ENCODE measurements at places on chromosomes 7 and 10.

DNA sequence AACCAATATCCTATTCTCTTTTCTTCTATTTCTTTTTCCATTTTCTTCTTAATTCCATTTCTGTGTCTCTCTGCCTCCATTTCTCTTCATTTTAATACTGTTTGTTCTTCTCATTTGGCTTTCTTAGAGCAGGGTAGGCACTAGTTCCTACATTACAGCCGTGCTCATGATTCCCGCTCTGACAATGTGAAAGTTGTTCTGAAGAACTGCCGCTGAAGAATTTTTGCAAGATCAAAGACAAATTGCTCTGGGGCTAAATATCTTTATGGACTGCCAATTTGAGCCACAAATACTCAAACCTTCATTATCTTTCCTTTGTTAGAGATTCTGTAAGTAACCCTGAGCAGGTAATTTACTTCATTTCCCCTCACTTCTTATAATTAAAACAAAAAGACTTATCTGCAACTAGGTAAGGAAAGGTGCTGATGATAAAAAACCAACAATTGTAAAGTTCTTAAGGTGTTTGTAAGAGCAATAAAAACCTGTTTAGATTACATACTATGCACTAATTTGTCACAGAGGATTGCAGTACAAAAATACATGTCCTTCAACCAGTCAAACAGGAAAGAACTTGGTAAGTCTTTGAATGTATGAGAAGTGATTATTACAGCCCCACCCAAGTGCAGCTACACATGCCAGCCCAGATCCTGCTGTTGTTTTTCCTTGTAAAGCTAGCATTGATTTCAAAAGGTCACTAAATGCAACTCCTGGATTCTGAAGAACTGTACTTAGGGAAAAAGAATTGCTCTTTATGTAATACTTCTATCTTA lies 127.5 kb downstream of the COL28A1 start:
- no peak for DNase-seq

DNA sequence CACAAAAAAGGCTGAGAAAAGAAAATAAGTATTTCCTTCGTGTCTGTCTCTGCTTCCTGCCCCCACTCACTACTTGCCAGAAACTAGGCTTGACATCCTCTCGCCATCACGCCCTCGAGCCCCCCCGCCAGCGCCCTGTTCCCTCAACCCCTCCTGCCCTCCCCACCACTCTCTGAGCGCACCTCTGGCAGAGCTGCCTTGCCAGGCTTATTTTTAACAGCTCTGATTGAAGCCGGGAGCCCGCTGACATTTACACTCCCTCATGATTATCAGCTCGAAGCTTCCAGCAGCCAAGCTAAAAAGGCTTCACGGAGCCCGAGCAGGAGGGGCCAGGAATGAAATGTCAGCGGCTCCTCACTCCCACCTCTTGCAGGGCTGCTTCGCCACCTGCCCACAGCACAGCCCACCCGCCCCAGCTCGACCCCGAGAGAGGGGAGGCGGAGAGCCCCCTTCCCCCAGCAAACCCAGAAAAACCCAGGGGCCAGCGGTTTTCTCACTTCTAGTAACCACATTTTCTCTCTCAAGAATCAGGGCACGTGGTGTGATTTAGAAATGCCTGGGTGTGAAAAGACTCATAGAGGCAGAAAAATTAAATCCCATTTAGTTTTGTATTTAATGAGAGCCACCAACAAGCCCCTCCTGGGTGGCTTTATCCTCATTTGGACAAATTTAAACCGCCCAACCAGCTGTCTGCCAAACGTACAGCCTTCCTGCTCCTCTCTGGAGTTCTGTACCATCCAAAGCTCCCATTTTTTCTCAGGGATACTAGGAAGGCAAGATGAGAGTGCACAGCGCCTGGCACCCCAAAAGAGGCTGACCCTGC lies 89.3 kb downstream of the SLIT1 start:
- no peak for DNase-seq

DNA sequence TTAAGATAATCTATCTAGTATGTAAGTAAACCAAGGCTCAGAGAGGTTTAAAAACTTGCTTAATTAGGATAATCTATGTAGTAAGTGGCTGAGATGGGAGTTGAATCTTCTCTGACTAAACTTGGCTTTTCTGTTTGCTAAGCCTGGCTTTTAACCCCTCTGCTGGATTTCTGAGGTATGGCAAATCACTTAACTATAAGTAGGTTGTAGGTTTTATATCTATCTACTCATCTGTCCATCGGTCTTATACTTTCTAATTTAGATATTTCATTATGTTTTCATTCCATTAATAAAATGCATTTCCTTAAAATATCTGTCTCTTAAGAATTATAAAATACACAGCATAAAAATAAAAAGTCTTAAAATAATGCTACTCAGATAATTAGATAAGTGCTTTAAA lies 59.4 kb downstream of the ST7 start:
- DNase-seq = no peak

DNA sequence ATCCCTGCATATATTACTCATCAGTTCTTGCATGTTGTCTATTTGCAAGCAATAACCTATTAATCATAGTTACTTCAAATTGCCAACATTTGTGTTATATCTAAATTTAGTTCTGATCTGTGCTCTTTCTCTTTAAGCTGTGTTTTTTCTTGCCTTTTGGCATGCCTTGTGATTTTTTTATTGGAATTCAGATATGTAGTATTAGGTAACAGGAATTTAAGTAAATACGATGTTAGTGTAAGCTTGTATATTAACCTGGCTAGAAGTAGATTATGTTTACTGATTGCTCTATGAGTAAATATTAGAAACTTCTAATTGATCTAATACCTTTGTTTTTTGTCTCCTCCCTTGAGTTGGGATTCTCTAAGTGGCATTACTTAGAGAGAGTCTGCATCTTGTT lies 718.9 kb upstream of the POT1 start:
- DNase-seq = no peak

DNA sequence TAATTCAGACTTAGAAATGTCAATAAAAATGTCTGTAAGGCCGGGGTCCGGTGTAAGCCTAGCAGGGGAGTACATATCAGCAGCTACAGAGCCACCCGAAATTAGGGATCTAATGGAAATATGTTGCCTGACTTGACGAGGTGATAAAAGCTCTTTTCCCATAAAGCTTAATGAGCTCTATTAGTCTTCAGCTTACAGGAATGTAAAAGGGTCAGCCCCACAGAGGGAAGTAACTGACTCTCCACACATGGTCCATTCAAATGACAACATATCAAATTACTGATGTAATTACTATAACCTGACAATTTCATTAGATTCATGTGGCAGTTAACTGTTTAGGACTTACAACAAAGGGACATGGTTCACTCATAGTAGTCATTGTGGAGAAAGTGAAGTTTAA lies 62.3 kb downstream of the ATE1 start:
- DNase-seq = no peak

DNA sequence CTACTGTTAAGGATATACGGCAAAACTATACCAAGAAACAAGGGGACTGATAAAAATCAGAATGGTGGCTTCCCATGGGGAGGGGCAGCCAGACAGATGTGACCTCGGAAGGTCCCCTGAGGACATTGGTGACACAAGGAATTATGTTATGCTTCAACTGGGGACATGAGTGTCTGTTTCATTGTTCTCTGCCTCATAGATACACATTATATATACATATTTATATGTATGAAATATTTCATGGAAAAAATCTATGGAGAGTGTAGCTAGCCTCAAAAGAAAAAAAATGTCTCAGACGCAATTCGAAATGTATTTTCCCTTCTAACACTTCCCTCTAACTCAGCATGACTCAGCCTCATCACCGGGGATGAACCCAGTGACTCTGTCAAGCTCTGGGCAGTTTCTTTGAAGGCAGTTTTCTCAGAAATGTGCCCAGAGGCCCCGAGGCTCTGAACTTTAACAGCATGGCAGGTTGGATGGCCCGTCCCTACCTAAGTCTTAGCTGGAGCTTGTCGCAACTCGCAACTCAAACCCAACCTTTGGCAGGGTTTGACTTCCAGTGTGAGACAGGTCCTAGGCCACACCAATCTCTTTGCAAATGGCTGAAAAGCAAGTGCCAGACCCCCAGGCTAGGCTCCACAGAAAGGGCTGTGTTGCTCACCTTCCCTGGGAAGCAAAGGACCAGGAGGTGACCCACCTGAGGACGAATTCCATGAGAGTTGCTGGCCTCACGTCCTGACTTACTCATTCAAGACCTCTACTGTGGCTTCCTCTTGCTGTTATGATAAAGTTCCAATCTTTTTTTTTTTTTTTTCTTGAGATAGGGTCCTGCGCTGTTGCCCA lies 86.9 kb downstream of the CARD11 start:
- DNase-seq = no peak

- no peak for DNase-seq
These were observed 212.6 kb upstream of the HABP2 start for GRCh38 chr10:113340282-113340681.

DNA sequence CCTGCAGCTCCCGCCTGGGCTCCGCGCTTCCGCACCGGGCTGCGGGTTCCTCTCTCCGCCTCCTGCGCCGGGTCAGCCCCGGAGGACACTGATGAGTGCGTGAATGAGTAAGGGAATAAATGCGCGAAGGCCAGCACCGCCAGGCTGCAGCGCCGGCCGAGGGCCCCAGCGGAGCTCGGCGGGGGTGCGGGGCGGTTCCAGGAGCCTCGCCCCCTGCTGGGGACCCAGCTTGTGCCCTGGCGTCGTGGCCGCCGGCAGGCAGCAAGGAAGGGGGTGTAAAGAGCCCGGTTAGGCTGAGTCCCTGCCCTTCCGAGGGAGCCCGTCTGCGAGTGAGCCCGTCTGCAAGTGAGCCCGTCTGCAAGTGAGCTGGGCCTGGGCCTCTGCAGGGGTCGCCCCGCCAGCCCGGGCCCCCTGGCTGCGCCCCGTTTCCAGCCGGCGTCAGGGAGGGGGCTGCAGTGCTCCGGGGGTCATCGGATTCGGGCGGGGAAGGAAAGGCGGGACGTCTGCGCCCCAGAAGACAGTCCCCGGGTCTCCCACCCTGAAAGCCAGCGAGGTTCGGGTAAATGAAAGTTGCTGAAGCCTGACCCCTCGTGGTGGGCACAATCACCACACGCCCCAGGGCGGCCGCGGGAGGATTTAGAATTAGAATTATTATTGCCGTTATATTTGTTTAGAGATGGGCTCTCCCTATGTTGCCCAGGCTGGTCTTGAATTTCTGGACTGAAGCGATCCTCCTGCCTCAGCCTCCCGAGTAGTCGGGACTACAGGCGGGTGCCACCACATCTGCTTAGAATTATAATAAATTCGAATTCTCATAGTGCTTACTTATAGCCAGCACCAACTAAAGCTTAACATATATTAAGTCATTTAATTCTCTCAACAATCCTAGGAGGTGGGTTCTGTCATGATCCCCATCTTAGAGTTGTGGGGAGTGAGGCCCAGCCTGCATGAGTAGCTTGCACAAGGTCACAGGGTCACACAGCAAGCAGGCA lies 8.6 kb upstream of the CRYGN start:
- DNase-seq = no peak

DNA sequence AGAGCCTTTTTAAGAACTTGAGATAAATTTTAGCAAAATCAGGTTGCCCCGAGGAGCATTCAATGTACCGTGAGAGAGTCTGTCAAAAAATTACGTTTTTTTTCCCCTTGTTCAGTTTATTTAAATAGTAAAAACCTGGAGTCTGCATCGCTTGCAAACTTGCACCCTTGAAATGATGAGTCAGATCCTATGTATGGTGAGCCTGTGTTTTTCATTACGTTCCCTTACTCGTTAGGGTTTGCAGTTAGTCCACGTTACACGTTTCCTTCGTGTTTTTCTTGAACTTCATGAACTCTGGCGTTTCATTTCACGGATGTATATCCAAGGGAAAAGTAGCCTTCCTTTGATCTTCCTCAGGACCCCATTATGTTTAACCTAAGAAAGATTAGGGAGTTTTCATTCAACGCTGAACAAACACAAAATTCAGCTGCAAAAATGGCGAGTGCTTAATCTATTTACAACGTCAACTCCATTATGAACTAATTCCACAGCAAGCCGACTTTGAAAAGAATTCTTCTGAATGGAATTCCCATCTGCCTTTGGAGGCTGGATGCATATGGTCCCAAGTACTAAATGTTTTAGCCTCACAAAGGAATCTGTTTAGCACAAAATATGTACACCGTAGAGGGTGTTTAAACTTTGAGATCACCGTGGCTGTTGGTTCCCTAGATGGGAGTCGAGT lies 182.4 kb downstream of the MYOF start:
- no peak for DNase-seq

DNA sequence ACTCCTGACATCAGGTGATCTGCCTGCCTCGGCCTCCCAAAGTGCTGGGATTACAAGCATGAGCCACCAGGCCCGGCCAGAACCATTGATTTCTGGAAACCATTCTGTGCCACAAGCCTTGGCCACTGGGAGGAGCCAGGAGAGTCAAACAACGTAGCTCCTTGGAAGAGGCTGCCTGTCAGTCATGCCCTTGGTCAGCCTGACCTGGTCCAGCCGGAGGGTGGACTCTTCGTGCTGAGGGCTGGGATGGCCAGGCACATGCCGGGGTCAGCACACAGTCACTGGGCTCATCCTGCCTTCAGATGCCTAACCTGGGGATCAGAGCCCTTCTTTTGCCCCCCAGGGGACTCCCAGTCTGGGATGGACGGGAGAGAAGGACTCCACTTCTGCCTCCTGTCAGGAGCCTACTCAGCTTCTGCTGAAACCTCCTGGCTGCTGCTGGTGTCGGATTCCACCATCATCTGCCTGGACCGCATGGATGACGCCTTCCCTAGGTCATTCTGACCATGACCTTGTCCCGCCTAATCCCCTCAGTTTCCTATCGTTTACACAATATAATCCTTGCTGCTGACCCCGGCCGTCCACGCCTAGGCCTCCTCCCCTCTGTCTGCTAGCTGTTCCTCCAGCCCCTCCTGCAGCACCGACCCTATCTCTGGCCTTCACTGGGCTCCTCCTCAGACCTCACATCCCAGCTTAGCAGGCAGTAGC lies 30.4 kb downstream of the TMEM270 start:
- no peak for DNase-seq

GRCh38 chr7:69941077-69941651 lies 342.9 kb downstream of the AUTS2 start:
- DNase-seq = no peak

DNA sequence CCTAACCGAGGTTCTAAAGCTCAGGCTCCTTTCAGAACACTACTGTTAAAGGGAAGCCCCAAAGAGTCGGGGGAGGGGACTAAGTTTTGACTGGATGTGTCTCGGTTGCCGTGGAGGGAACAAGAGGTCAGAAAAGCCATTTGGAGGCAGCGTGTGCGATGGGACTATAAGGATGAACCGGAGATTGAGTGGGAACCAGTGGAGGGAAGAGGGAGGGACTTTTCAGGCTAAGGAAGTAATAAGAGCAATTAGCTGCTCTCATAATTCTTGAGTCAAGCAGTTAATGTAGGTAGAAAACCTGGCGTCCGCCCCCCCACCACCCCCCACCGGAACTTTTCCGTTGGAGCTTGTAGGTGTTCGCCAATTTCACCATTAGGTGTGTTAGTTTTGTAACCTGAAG lies 491 bp upstream of the AKAP9 start:
- peak; percentile 26 for DNase-seq

DNA sequence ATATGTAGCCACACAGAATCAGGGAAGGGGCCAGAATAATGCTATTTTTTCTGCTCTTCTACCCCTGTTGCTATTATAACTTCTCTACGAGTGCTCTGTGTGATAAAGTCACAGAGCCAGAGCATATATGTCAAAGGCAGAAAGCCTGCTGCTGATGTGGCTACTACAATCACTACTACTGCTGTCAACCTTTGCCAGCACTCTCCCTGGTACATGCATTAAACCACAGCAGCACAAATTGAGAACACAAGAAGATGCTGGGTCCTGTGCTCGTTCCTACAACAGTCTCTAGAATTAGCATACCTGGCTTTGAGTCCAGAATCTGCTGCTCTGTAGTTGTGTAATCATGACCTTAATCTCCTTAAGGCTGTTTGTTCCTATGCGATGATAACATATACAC lies 108.6 kb downstream of the SEMA3A start:
- DNase-seq = no peak
